Activated CD4-positive, alpha-beta T cell treated with anti-CD3 and anti-CD28 coated beads for 36 hours (primary cell): ENCODE measurements at places on chromosomes 1 and 21. TPM values are rescaled to one million over a fixed set of nuclear protein-coding genes. Genes with fewer than 3 reads are reported as not detected.
A peak's percentile ranks its signal among the peaks of the same experiment; 100 is the strongest.

CHIA gene
- total RNA-seq, result not detected

- H3K4me1 ChIP-seq, result peaks cover 15% of the 10 kb centered on the region
- H3K36me3 ChIP-seq, result no peaks in the 10 kb centered on the region
Measured at GRCh38 chr1:181405584-181405983, 77.7 kb upstream of the CACNA1E start.

DNA sequence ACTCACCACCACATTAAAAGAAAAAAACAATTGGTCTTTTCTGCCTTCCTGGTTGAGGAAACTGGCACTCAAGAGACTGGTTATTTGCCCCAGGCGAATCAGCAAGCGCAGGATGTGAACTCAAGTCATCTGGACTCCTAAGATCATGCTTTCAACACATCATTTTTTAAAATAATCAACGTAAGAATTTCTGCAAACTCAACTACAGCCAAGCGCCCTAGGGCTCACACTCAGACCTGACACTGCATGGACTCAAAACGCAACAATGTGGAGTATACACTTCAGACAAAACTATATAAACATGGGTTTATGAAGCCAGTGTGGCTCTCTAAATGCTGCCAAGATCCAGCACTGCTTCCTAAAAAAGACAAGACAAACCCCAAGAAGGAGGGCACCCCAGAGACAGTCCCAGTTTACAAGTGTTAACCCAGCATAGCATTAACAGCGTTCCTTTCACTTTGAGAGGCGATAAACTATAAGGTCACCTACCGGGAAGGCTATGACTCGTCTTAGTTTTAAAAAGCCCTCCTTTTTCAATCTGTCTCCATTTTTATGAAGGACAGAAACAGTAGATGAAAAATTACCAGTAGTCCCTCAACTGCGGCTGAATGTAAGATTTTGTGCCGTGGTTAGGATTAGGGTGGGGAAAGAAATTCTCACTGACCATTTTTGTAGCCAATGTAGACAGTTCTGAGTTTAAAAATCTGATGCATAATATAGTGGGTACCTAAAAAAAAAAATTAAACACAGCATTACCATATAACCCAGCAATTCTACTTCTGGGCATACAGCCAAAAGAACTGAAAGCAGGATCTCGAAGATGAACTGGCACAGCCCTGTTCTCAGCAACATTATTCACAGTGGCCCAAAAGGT is 54.8 kb downstream of the SIPA1L2 start:
- no peaks in the 10 kb centered on the region for H3K27me3 ChIP-seq
- no peak overlapping the region for H3K4me3 ChIP-seq
- no peak for DNase-seq
- H3K36me3 ChIP-seq, result no peaks in the 10 kb centered on the region
- peak overlapping the region; percentile 43 for H3K27ac ChIP-seq

KRTAP11-1 gene
- not detected for total RNA-seq

DNA sequence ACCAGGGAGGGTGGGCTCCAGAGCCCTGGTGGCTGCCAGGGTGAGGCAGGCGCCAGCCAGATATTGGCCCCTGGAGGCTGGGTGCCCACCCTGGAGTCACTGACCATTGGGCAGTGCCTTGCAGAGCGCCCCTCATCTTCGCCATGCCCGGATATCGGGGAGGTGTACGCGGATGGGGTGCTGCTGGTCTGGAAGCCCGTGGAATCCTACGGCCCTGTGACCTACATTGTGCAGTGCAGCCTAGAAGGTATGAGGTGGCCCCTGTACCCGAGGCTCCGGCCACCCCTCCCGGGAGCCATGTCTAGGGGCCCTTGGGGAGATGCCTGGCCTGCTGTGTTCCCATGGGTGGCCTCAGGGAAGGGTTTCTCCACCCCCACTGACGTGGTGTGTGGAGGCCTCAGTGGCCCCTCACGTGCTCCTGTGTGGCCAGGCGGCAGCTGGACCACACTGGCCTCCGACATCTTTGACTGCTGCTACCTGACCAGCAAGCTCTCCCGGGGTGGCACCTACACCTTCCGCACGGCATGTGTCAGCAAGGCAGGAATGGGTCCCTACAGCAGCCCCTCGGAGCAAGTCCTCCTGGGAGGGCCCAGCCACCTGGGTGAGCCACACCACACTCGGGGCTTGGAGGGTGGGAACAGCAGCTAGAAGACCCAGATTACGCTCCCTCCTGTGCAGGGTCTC is 30.9 kb downstream of the TRIM11 start:
- H3K4me1 ChIP-seq, result peaks cover 8% of the 10 kb centered on the region
- H3K36me3 ChIP-seq, result no peaks in the 10 kb centered on the region
- H3K27ac ChIP-seq, result no peak overlapping the region
- peaks cover 9% of the 10 kb centered on the region for H3K27me3 ChIP-seq

FRRS1 gene
- total RNA-seq, result 2.0 TPM

PPIAL4G gene
- total RNA-seq, result 0.07 TPM

FAM72C gene
- 25.5 TPM for total RNA-seq

GPR161 gene
- total RNA-seq, result 0.59 TPM

DNA sequence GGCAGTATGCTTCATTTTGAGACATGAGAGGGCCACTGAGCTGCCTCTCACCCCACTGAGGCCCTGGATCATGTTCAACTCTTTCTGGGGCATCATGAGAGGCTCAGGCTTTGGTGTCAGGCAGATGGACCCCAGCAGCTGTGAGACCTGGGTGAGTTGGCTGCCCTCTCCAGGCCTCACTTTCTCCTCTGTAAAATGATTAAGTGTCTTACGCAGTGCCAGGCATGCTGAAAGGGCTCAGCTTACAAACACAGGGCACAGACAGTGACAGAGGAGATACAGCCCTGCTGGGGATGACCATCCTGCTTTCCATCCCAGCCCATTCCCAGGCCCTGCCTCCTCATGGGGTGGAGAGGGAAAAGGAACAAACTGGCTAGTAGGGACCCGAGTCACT is 387.4 kb downstream of the MATN1 start:
- H3K27me3 ChIP-seq, result peaks cover 6% of the 10 kb centered on the region
- H3K27ac ChIP-seq, result no peak overlapping the region
- no peak for DNase-seq

RNU1-1 gene
- total RNA-seq, result 2,291 TPM

- no peak overlapping the region for H3K27ac ChIP-seq
- H3K27me3 ChIP-seq, result no peaks in the 10 kb centered on the region
Measured at GRCh38 chr1:234901491-234902049, 227.1 kb downstream of the TOMM20 start.

PEAR1 gene
- total RNA-seq, result not detected

PIK3C2B gene
- total RNA-seq, result 44.0 TPM

ADCY10 gene
- 0.11 TPM for total RNA-seq

- H3K4me1 ChIP-seq, result no peaks in the 10 kb centered on the region
- no peak overlapping the region for H3K4me3 ChIP-seq
- H3K36me3 ChIP-seq, result no peaks in the 10 kb centered on the region
- H3K27ac ChIP-seq, result no peak overlapping the region
Measured at GRCh38 chr1:230611128-230611877, 31.0 kb upstream of the COG2 start.

DNA sequence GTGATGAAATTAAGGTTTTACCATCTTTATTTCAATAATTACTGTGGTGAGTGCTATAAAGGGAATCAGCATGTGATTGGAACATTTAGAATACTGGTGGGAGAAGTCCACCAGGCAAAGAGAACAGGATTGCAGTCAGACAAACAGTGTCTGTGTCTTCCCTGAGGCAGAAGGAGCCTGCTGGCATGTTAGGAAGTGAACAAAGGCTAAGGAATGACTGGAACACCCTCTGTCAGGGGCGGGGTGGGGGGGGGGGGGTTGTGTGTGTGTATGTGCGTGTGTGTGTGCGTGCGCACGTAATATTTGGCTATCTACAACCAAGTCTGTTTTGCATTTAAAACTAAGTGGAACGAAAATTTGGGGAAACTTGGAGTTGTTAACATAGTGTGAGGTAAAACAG is 30.2 kb downstream of the SRRM1 start:
- no peaks in the 10 kb centered on the region for H3K4me1 ChIP-seq
- no peaks in the 10 kb centered on the region for H3K27me3 ChIP-seq

DNA sequence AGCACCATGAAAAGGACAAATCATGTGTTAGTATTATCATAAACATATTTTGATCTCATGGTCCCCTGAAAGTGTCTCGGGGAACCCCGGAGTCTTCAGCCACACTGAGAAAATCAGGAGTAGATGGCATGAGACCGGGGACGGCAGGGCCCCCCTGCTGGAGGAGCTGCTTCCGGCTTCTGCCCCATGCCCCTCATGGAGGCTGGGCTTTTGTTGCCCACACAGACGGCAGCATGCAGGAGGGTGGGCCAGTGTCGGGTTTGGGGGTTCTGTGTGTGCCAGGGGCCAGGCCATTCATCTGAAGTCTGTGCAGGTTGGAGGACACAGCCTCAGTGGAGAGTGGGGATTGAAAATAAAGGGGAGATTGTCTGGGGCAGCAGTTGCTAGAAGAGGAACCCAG is 75.1 kb upstream of the CD34 start:
- H3K4me3 ChIP-seq, result no peak overlapping the region
- DNase-seq, result no peak
- H3K36me3 ChIP-seq, result no peaks in the 10 kb centered on the region
- H3K4me1 ChIP-seq, result no peaks in the 10 kb centered on the region
- peaks cover 20% of the 10 kb centered on the region for H3K27me3 ChIP-seq
- no peak overlapping the region for H3K27ac ChIP-seq

DNA sequence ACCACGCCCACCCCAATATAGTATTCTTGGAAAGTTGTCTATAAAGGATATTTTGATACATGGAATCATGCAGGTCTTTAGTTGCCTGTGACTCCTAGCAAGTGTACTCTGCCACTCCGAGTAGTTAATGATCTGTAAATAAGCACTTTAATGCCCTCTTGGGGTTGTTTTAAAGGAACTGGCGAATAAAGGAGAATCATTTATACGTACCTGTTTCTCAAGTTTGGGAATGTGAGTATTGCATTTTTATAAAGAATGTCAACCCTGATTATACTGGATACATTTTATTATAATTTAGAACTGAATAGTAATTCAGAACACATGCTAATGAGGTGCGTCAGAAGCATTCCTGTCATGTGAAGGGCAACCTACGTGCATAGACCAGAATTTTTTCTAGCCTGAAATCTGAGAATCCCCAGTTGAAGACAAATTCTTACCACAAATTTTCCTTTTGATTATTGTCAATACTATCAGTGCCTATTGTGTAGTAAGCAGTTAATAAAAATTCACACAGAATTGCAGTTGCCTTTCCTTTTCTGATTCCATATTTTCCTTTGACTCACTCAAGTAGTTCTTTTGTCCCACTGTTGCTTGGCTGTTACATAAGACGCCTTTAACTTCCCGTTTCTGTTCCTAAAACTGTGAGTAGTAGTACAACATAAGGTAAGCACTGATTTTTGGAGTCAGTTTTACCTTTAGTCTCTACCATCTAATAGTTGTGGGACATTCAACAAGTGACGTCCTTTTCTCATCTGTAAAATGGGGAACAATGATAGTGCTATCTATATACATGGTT is 5.1 kb downstream of the AHCYL1 start:
- H3K27ac ChIP-seq, result no peak overlapping the region
- peaks cover 50% of the 10 kb centered on the region for H3K4me1 ChIP-seq
- peaks cover 19% of the 10 kb centered on the region for H3K36me3 ChIP-seq
- H3K27me3 ChIP-seq, result no peaks in the 10 kb centered on the region
- H3K4me3 ChIP-seq, result no peak overlapping the region

GRCh38 chr1:41767534-41768525 is 150.9 kb downstream of the HIVEP3 start:
- no peaks in the 10 kb centered on the region for H3K27me3 ChIP-seq
- H3K27ac ChIP-seq, result no peak overlapping the region
- peaks cover 9% of the 10 kb centered on the region for H3K4me1 ChIP-seq
- DNase-seq, result no peak

PTCH2 gene
- 0.37 TPM for total RNA-seq

DNA sequence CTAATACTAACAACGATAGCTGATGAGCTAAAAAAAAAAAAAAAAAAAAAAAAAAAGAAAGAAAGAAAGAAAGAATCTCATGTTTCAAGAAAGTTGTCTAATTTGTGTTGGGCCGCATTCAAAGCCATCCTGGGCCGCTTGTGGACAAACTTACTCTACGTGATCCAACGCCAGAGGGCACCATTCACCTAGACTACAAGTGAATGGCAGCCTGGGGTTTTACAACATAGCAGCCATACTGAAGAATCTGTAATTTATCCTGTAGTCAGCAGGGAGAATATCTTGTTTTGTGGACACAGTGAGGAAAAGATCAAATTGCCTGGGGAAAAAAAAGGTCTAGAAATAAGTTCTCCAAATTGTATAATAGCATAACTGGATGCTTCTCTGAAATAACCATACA is 47.0 kb downstream of the CYP2J2 start:
- no peak overlapping the region for H3K27ac ChIP-seq
- H3K4me3 ChIP-seq, result no peak overlapping the region
- H3K4me1 ChIP-seq, result no peaks in the 10 kb centered on the region
- peak; percentile 77 for DNase-seq

- H3K36me3 ChIP-seq, result no peaks in the 10 kb centered on the region
- no peak overlapping the region for H3K27ac ChIP-seq
- peaks cover 24% of the 10 kb centered on the region for H3K4me1 ChIP-seq
- DNase-seq, result no peak
- H3K27me3 ChIP-seq, result no peaks in the 10 kb centered on the region
- no peak overlapping the region for H3K4me3 ChIP-seq
Measured at GRCh38 chr1:113881661-113882060, 5.7 kb downstream of the BCL2L15 start.

DNA sequence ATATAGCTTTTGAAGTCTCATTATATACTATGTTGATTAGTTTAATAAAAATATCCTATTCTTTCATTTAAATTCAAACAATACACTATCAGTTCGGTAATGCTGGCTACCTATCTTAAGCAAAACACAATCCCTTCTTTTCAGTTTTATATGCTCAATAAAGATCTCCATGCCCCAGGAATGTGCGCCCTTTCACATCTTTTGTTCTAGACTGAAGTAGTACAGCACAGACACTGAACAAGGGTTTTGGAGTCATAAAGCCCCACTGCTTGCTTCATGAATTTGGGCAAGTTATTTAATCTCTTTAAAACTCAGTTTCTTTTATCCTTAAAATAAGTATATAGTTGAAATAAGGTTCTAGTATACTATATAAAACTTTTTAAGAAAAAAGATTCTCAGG is 22.4 kb downstream of the SYDE2 start:
- H3K4me3 ChIP-seq, result no peak overlapping the region
- H3K4me1 ChIP-seq, result peaks cover 14% of the 10 kb centered on the region
- H3K27ac ChIP-seq, result no peak overlapping the region

- no peak overlapping the region for H3K27ac ChIP-seq
- H3K27me3 ChIP-seq, result peaks cover 10% of the 10 kb centered on the region
- H3K36me3 ChIP-seq, result no peaks in the 10 kb centered on the region
- no peaks in the 10 kb centered on the region for H3K4me1 ChIP-seq
- H3K4me3 ChIP-seq, result no peak overlapping the region
Measured at GRCh38 chr1:184199036-184199435, 147.5 kb downstream of the TSEN15 start.

GRCh38 chr1:235404190-235404589 is 37.0 kb downstream of the TBCE start:
- H3K4me1 ChIP-seq, result peaks cover 2% of the 10 kb centered on the region
- H3K27ac ChIP-seq, result no peak overlapping the region
- no peaks in the 10 kb centered on the region for H3K27me3 ChIP-seq
- H3K36me3 ChIP-seq, result peaks cover 6% of the 10 kb centered on the region

- H3K27me3 ChIP-seq, result peaks cover 27% of the 10 kb centered on the region
- no peak for DNase-seq
- H3K36me3 ChIP-seq, result no peaks in the 10 kb centered on the region
- H3K27ac ChIP-seq, result no peak overlapping the region
- H3K4me3 ChIP-seq, result no peak overlapping the region
Measured at GRCh38 chr1:176552217-176552991, 89.4 kb downstream of the PAPPA2 start.

- no peak for DNase-seq
- H3K4me3 ChIP-seq, result no peak overlapping the region
- H3K4me1 ChIP-seq, result no peaks in the 10 kb centered on the region
Measured at GRCh38 chr1:189752461-189752995, 725.1 kb downstream of the BRINP3 start.

GRCh38 chr21:34190576-34191321 is 117.4 kb downstream of the MRPS6 start:
- H3K27ac ChIP-seq, result peak overlapping the region; percentile 16
- H3K4me1 ChIP-seq, result peaks cover 23% of the 10 kb centered on the region
- DNase-seq, result no peak
- H3K27me3 ChIP-seq, result no peaks in the 10 kb centered on the region
- no peaks in the 10 kb centered on the region for H3K36me3 ChIP-seq
